Activated CD4-positive, alpha-beta T cell treated with anti-CD3 and anti-CD28 coated beads, Interleukin-2, amount 50 U/mL, for 48 hours (primary cell): ENCODE measurements at places on chromosomes 16 and 17.
A peak's percentile ranks its signal among the peaks of the same experiment; 100 is the strongest.

DNA sequence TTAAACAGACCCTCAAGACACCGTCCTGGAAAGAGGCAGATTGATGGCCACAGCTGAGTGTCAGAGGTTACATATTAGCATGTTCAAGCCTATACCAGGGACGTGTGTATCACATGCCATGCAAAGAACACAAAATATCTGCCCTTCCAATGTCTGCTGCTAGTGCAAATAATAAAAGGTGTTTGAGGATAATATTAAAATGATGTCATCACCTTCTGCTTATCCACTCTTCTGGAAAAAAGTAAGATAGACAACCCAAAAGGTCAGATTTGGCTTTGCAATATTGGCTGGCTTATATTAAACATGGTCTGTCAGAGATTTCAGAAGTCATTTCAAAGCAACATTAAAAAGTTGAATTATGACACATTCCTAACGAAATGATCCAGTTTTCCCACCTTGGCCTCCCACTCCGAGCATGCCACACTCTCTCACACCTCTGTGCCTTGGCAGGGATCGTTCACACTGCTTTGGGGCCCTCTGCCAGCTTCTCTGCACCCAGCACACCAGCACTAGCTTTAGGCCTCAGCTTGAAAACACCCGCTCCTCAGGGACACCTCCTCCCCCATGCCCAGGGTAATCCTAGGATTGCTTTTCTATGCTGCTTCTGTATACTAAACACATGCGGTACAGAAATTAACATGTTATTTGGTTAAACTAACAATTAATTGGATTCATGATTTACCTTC, 248.2 kb downstream of the NTN1 start:
- DNase-seq = no peak

DNA sequence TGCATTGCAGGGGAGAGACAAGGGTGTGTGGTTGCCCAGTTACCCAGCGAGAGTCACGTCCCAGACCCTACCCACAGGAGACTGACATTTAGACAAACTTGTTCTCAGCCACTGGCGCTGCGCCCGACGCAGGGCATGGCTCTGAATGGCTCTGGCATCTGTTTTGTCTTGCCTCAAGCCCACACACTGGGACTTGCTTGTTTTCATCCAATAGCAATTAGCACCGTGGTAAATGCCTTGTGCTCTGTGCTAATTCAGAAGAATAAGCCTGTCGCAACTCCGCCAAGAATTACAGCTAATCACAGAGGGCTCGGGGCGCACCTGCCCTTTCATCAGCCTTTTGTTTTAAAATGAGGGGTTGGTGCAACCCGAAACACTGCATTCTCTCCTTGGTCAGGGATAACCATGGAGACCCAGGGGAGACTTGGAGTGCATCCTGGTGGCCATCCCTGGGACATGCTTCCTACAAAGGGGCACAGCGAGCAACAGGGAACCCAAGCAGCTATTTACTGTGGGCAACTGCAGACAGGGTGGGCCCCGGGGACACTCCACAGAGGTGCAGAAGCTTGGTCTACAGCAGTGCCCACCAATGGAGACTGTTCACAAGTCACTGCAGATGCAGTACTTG, 220.6 kb upstream of the ZFHX3 start:
- no peak for DNase-seq

GRCh38 chr17:74386386-74386785, 19.1 kb downstream of the GPR142 start:
- DNase-seq = no peak

GRCh38 chr17:18025945-18026776, 12.8 kb downstream of the ATPAF2 start:
- no peak for DNase-seq

GRCh38 chr17:31310886-31311285, 3.0 kb downstream of the EVI2B start:
- peak; percentile 6 for DNase-seq

DNA sequence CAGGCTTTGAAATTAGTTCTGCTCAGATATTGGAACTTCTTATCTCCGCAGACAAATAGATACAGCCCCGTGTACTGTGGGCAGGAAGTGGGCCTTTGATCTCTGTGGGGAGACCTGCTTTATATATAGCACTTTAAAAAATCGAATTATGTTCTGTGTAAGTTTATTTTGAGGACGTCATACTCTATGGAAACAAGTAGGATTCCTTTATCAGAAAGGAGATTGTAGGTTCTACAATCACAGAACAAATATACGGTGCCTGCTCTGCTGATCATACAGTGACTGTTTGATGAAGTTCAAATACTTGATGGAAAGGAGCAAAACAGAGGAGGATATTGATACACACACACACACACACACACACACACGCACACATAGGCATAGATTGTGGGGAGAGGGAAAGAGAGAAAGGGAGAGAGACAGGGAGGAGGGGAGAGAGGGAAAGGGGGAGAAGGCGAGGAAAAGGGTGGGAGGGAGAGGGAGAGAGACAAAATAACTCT, 14.7 kb upstream of the TMEM220 start:
- DNase-seq = no peak

DNA sequence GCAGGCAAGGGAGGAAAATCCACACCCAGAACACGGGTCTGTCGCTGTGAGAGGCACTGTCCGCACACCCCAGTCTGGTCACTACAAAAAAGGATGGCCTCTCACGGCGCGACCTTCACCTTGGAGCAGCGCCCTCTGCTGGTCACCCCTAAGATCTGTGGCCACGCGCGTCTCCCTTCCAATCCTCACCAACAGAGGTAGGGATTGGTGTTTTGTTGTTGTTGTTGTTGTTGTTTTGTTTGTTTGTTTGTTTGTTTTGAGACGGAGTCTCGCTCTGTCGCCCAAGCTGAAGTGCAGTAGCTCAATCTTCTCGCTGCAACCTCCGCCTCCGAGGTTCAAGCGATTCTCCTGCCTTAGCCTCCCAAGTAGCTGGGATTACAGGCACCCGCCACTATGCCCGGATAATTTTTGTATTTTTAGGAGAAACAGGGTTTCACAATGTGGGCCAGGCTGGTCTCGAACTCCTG, 15.0 kb upstream of the C17orf58 start:
- DNase-seq = peak; percentile 81

DNA sequence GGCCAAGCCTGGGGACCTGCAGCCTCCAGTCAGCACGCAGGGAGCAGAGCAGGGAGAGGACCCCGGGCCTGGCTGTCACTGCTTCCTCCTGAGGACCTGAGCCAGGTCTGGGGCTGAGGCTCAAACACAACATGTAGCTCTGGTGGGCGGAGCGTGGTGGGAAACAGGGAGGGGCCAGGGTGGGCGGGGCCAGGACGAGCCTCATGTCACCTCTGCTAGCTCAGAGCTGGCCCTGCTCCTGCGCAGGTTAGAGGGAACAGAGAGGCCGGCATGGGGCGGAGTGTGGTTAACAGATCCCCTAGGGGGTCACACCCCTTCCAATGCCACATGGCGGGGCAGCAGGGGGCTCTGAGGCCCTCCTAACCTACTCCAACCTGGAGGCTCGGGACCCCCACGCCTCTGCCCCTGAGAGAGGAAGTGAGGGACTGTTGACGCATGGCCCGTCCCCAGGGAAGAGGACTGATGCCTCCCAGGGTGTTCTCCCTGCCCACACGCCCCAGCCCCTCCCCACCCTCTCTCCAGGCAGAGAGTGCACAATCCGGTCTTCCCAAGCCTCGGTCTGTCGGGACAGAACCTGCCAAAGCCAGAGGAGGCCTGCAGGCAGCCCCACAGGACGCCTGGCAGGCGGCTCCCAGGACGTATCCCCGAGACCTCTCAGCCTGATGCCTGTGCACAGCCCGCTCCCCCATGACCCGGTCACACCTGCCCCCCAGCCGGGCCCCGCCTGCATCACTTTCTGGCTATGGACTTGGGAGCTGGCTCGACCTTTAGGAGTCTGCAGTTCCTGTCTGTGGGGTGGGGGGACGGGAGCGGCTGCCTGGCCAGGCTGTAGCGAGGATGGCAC, 15.2 kb downstream of the PIEZO1 start:
- DNase-seq = peak; percentile 28

- DNase-seq = no peak
These were observed 21.0 kb upstream of the RBFOX3 start for GRCh38 chr17:79631640-79632431.

DNA sequence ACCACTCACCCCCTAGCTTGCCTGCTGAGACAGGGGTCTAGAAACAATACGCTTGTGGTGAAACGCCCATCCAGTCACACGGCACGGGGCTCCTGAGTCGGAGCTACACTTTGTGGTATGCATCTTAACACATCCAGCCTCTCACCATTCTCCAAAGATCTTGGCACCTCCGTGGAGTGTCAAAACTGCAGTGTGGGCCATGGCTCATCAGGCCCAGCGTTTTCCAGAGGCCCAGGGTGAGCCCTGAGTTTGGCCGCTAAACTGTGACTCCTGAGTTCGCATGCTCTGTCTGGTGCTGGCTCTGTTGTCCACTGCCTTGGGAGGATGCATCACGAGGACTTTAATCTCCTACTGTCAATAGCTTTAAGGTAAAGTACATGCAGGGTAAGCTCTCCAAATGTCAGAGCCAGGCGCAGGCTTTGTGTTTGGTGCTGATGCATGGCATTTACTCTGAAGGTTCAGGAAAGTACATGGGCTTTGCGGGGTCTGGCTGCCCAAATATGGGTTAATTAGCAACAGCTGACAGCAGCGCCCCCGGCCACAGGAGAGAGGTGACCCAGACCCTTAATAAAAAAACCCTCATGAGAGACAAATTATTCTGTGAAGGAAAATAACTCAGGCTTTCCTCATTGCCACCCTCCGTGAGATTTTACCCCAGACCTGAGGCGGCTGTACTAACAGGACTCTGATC, 118.4 kb downstream of the CCDC182 start:
- DNase-seq = no peak

DNA sequence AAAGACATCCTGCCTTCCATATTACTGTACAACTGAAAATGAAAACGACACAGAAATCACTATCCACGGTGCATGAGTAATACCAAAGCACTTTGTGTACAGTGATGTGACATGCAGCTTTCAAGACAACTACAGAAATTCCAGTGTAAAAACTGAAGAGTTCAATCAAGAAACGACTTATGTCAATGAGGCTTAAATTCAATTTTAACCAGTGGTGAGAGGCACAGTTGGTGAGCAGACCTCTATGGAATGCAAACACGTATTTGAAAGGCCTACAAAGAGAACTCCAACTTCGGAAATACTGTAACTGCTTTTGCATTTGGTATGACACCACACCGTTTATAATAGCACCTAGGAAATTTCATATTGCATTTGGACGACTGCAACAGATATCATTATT, 87.6 kb downstream of the USP31 start:
- DNase-seq = no peak

DNA sequence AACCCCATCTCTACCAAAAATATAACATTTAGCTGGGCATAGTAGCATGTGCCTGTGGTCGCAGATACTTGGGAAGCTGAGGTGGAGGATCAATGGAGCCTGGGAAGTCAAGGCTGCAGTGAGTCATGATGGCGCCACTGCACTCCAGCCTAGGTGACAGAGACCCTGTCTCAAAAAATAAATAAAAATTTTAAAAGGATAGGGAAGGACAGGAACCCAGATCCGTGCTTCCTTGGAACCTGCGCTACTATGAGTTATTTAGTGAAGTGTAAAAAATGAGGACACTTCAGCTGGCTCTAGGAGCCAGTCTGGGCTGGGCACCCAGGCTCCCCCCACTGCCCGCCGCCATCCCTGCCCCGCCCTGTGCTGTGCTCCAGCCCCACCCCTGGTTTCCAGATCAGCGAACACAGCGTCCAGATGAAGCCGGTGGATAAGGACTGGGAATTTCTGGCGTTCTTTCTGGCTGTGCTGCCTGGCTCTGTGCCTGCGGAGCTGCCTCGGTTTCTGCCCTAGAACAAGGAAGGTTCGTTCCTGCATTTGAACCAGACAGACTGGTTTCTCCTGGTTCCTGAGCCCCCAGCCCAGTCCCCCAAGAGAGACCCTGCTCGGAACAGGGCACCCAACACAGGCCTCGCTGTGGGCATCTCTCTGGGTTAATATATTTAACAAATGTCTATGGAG, 18.5 kb downstream of the PLLP start:
- no peak for DNase-seq

DNA sequence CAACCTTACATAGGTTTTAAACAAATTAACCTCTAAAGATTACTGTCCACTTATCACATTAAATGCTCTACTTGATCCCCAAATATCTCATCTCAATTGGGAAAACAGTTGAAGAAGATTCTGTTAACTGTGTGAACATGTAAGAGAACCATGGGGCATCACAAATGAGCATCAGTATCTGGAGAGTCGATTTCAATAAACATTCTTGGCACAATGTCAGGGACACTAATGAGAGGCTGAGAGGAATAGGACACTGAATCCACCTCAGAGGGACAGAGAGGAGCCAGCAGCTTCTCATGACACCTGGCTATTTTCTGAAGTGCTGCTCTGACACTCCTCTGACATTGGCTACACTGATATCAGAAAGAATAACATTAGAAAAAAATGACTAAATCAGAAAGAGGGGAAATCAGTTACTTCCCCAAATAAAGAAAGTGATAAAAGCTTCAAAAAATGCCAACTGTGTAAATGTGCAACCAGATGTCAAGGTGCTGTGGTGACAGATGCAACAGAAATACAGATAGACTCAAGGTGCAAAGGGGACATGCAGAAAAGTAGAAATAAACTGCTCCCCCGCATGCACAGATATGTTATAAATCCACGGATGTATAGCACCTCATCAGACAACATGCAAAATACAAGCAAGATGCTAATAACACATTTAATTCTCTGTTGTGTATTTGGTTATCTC, 67.4 kb downstream of the SNX11 start:
- DNase-seq = no peak

DNA sequence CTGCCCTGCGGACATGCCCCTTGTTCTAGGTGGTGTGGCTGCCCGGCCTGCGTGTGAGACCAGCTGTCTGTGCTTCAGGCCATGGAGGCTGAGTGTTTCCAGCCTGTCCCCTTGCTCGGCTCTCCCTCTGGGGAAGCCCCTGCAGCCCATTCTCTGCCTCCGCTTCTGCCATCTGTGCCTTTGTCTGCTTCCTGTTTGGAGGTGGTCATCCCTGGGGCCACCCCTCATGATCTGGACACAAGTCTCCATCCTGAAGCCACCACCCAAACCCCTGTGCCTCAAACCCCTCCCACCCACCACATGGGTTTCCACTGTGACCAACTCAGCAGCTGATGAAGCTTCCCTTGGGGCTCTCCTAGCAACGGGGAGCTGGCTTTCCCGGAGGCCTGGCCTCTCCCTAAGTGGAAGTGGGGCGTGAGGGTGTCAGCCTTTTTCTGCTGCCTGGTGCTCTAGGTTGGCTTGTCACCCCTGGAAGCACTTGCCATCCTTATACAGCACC, 184.9 kb downstream of the SEC14L1 start:
- DNase-seq = no peak

DNA sequence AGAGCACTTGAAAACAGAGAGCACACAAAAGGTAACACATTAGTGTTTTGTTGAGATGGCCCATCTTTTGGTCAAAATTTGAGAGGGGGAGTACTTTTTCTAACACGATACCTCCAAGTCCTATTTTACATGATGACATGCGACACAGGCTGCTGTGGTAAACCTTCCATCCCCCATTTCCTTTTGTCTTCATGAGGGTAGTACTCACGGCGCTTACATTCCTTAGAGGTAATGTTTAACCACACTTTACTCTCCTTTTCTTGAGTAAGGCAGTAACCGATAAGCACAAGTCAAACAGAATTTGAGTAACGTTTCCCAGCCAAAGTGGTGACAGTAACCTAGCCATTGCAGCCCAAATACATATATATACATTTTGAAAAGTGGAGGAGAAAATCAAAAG, 35.8 kb upstream of the PITPNM3 start:
- no peak for DNase-seq
